Naive thymus-derived CD4-positive, alpha-beta T cell (primary cell): ENCODE measurements at places on chromosomes 12 and 14. TPM values are rescaled to one million over a fixed set of nuclear protein-coding genes. Genes with fewer than 3 reads are reported as not detected.

OR4E2 gene
- not detected for total RNA-seq

C12orf54 gene
- total RNA-seq: not detected in 2 replicates

KRT2 gene
- total RNA-seq: 0.29 TPM

HOXC12 gene
- total RNA-seq: not detected

- H3K4me1 ChIP-seq: no peaks in the 10 kb centered on the region
- no peak for DNase-seq
- H3K36me3 ChIP-seq: no peaks in the 10 kb centered on the region
- H3K27me3 ChIP-seq: no peaks in the 10 kb centered on the region
Observed at GRCh38 chr12:19726592-19726991, 287.3 kb downstream of the AEBP2 start.

DNA sequence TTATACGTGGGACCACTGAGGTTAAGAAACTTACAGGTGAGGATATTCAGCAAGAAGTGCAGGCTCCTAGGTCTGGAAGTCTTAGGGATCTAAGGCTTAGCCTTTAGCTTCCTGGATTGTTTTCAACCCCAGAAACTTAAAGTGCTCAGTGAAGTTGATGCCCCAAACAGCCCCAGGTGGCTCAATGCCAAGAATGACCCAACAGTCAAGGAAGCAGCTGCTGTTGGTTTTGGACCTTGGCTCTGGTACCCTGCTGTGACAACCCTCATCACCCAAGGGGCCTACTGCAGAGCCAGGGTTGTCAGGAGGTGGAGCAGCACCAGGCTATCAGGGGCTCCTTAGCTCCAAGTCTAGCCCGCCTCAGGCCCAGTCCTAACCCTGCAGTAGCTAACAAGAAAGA lies 36.8 kb downstream of the VDR start:
- H3K27ac ChIP-seq: no peak overlapping the region
- no peaks in the 10 kb centered on the region for H3K4me1 ChIP-seq
- no peaks in the 10 kb centered on the region for H3K36me3 ChIP-seq
- H3K27me3 ChIP-seq: no peaks in the 10 kb centered on the region

GRCh38 chr12:14567351-14568162 lies at the start of gene PLBD1:
Gene PLBD1 (minus strand): TSS chr12:14567883. CDS start chr12:14567696, 187 bp downstream.
- H3K27ac ChIP-seq: no peak within 1 kb of the TSS
- H3K27me3 ChIP-seq: no peaks in the 10 kb centered on the region
- no peak for DNase-seq
- no peak within 1 kb of the TSS for H3K4me3 ChIP-seq
- no peaks in the 10 kb centered on the region for H3K4me1 ChIP-seq

DNA sequence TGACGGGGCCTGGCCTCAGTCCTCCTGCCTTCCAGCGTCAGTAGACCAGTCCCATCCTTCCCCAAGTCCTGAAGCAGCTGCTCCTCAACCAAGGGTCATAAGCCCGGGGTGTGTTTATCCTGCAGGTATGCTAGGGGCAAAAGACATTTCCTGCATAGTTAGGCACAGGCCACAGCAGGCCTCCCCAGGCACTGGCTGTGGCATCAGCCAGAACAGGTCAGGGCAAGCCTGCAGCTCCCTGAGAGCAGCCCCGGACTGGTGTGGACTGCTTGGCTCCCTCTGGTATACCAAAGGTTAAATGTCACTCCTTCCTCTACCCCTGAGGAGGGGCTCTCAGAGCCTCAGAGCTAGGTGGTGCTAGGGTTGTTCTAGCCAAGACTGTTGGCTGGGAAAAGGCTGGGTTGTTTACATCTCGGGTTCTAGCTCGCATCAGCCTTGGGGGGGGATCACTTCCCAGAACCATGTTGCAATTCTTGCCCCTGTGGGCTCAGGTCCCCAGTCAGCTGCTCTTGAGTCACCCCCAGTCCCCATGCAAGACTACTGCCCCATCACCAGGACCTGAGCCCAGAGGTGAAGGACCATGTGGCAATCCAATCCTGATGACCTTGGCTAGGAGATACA lies 2.9 kb downstream of the MMP14 start:
- no peaks in the 10 kb centered on the region for H3K36me3 ChIP-seq
- no peak overlapping the region for H3K27ac ChIP-seq
- no peak overlapping the region for H3K4me3 ChIP-seq
- H3K4me1 ChIP-seq: peaks cover 13% of the 10 kb centered on the region
- no peak for DNase-seq

DNA sequence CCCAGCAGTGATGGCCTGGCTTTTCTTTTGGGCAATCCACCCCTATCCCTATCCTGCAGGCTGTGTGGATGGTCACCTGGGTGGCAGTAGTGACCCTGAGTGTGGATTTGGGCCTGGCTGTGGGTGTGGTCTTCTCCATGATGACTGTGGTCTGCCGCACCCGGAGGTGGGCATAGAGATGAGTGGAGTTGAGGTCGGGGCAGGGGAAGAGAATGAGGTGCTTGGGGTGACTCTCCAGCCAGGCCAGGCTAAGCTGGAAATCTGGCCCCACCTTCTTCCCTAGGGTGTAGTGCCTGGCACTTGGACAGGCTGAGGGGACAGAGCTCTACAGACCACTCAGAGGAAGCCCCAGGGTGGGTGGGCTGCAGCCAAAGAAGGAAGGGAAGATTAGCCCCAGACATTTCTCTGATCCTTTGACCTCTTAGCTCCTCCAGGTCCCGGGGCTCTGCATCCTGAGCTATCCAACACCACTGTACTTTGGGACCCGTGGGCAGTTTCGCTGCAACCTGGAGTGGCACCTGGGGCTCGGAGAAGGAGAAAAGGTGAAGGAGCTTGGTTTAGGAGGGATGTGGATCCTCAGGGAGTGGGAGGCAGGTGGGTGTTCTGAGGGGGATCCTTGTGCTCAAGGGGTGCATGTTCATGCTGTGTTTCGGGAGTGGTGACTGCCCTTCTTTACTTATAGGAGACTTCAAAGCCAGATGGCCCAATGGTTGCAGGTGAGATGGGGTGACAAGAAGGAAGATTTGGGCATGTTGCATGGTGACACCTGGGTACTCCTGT lies 8.4 kb downstream of the B4GALNT1 start:
- no peak overlapping the region for H3K4me3 ChIP-seq
- no peak for DNase-seq
- no peaks in the 10 kb centered on the region for H3K36me3 ChIP-seq
- no peak overlapping the region for H3K27ac ChIP-seq
- peaks cover 16% of the 10 kb centered on the region for H3K4me1 ChIP-seq
- H3K27me3 ChIP-seq: peaks cover 17% of the 10 kb centered on the region
